Dermis blood vessel endothelial cell (primary cell): ENCODE measurements at places on chromosomes 4 and X.

GRCh38 chr4:173119818-173120217 lies 48.8 kb upstream of the GALNT7 start:
- no peak for DNase-seq

DNA sequence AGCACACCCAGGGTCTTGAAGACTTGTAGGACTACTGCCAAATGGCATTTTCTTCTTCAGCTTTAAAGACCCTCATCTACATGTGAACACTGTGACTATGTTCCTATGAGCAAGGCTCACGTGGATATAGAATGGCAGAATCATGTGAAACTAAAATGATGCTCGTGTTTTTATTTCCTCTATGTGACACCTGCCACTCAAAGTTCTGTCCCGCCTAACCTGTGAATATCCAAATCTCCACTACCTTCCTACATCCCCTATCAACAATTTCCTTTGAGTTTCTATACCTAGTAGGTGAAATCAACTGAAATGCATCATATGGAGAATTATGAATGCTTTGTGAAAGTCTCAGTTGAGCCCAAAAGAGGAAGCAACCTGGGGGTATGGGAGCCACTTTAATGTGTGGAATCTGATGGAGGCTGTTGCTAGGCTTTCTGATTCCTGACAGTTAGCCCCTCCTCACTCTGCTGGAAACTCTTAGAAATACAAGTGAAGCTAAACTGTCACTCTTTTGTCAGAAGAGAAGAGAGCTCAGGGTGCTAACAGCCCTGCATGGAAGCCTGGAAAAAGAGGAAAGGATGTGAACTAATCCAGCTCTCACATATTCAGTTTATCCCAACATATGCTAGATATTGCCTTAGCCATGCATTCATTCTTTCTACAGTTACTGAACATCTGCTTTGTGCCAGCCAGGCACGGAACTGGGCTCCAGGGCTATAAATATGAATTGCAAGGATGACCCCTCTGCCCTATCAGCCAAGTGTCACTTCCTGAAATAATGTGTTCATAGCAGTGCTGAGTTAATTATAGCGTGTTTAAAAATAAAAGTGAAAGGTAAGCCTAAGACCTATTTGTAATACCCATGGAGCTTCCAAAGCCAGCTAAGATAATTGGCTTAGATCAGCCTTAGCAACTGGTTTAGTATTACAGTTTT lies 11.0 kb downstream of the LHFPL1 start:
- DNase-seq = no peak

GRCh38 chr4:69831270-69831627 lies 28.7 kb downstream of the SULT1E1 start:
- no peak for DNase-seq

- peak; percentile 69 for DNase-seq
These were observed 882 bp downstream of the MRFAP1 start for GRCh38 chr4:6641164-6641970.

DNA sequence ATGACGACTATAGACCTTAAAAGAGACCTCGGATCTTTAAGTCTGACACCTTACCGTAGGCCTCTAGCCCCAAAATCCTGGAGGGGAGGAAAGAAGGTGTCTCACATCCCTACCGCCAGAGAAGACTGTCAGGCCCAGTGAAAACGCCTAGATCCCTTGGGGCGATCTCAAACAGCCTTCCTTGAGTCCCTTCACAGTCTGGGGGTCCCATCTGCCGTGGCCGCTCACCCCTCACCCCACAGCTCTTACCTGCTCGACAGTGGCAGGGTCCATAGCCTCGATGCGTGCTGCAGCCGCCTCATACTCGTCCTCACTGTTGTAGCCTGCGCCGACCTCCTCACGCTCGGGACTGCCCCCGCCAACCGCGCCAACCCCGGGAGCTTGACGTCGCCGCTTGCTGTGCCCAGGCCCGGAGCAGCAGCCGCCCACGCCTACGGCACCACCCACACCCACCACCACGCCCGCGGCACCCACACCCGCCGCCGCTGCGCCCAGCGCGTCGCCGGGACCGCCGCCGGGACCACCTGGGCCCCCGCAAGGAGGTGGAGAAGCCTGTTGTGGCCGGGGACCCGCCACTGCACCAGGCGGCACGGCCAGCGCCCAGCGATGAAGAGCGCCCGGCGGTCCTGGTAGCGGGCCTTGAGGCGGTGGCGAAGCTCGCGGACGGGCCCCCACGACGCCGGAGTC lies 536 bp downstream of the OTUD5 start:
- DNase-seq = peak; percentile 40

- DNase-seq = no peak
These were observed 9.2 kb upstream of the VAMP7 start for GRCh38 chrX:155871934-155872333.

GRCh38 chr4:182640932-182641331 lies 276.3 kb downstream of the DCTD start:
- DNase-seq = no peak

DNA sequence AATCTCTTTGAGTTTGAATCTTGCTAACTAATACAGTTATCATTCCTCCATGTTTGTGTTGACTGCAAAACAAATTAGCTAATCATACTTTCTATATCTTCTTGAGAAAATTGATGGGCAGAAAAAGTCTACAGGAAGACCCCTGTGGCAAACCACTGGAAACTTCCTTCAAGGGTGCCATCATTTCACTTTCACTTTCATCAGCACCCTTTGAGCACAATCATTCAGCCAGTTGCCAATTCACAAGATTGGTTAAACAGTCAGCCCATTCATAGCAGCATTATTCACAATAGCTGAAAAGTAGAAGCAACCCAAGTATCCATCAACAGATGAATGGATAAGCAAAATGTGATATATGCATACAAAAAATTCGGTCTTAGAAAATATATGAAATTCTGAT lies 101.5 kb downstream of the CCDC160 start:
- no peak for DNase-seq

- DNase-seq = no peak
These were observed 39.9 kb downstream of the RAB40AL start for GRCh38 chrX:102976793-102977495.

GRCh38 chrX:118254611-118255010 lies 91.3 kb upstream of the WDR44 start:
- peak; percentile 61 for DNase-seq

DNA sequence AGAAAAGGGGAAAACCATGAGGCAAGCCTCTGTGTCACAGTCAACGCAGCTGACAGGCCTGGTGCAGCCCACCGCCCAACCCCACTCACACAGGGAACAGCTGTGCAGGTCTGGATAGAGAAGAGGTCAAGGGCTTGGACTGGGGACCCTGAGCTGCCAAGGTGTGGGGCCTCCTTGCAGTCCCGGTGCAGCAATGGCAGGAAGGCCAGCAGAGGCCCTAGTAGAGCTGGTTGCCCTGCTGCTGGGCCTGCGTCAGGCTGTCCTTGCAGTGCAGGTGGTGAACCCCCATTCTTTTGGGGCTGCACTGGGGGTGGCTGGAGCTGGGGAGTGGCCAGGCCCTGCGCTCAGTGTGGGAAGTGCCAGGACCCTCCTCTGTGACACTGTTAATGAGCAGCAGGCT lies 482.0 kb downstream of the SMARCA1 start:
- no peak for DNase-seq

DNA sequence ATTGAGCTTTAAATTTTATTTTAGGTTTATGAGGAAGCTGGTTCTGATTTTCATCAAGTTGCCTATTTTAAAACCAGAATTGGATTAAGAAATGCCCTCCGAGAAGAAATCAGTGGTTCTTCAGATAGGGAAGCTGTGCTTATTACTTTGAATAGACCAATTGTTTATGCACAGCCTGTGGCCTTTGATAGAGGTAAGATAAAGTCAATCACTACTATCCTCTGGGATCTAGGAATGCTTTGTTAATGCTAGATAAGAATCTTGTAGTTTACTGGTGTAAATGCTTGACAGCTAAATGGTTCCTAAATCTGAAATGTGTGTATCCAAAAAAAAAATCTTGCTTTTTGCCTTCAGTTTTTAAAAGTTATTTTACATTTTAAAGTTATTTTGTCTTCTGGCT lies 73.0 kb upstream of the ADAD1 start:
- DNase-seq = no peak

DNA sequence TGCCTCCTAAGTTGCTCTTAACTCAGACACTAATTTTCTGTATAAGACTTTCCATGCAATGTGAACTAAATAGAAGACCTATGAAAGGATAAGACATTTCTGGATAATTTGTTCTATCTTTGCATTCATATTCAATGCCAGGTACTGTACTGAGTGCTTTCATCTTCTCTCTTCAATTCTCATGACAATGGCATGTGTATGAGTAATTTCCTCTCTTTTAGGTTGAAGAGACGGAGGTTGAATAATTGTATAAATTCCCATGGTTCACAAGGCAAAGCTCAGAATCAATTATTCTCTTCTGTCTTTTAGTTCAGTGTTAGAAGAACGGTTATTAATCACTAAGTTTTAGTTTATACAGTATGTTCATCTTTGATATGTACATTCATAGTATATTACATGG lies 29.3 kb upstream of the CFAP299 start:
- peak; percentile 22 for DNase-seq

- DNase-seq = no peak
These were observed 9.2 kb downstream of the MAMLD1 start for GRCh38 chrX:150372280-150372679.

- DNase-seq = peak; percentile 20
These were observed 125.1 kb upstream of the FRMPD4 start for GRCh38 chrX:12013211-12013618.

DNA sequence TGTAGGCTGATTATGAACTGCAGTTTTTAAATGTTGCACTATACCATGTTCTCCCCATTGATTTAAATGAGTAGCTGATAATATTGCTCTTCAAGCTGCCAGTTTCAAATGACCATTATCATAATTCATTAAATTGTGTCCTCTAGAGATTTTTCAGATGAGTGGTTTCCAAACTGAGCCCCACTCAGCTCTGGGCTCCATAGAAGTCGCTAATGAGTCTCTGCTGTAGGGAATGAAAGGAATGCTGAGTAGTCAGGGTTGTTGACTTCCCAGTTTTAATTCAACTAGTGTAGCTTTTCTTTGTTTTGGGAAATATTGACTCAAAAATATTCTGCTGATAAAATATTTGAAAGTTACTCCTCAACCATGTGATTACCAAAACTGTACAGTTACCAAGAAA lies 1081.1 kb downstream of the ARAP2 start:
- DNase-seq = no peak

DNA sequence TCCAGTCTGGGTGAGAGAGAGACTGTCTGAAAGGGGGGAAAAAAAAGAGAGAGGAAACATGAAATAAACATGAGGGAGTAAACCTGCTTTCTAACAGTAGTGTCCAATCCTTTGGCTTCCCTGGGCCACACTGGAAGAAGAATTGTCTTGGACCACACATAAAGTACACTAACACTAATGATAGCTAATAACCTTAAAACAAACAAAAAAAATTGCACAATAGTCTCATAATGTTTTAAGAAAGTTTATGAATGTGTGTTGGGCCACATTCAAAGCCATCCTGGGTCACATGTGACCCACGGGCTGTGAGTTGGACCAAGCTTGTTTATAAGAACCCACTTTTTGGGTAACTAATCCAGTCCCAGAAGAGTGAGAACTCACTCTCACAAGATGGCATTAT lies 30.3 kb downstream of the PDS5A start:
- no peak for DNase-seq

DNA sequence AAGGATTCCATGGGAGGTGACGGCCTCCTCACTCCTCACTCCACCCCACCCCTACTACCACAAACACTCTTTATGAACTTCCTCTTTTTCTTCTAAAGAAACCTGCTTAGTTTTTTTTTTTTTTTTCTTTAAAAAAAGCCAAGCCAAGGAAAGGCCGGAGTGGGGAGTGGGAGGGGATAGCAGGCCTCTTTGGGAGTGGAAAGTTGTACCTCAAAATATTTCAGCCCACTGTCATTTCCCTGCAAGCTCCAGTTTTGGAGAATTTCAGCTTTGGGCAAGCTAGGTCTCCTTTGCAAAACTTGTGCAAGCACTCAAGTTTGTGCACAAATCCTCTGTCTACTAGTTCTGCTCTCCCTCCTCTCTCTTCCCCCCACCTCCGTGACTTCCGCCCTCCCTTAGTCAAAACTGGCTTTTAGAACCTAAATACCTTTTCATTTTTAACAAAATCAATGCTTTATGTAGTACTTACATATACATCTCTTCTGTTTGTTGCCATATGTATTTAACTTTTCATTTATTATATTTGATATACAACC lies 512 bp upstream of the ANTXR2 start:
- no peak for DNase-seq

DNA sequence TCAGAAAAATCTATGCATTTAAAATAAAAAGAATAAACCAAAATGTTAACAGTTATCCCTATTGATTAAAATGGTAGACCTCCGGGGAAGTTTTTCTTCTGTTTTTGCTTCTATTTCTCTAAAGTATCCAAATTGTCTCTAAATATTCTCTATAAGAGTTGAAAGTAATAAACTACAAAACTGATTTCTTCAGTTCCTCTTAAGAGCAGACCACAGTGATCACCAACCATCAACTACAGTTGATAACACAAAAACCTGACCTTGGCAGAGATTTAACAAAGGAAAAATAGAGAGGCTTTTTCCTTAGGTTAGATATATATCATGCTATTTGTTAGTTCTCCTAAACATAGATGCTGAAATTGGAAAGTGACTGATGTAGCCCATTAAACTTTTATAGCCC lies 27.3 kb downstream of the DDX60 start:
- DNase-seq = no peak

- no peak for DNase-seq
These were observed 20.9 kb downstream of the PGM2 start for GRCh38 chr4:37847311-37847884.

DNA sequence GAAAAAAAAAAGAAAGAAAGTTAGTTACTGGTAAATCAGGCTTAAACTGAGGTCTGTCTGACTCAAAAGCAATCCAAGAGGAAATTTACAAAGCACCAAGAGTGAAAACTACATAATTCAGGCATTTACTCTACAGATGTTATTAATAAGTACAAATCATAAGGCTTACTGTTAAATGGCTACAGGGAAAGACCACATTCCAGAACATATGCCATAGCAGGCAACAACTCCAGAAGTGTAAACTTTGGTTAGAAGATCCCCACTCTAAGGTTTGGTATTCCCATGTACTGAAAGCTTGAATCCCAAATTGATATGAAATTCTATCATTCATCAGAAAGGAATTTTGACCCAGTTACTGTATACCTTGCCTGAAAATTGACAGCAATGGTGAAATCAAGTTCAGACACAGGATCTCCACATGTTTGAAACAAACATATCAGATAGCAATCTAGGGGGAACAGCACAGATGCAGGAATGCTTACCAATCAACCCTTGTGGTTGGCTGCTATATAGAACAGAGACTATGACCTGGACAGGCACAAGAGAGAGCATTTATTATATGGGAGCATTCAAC lies 6.6 kb downstream of the USP26 start:
- no peak for DNase-seq
